Activated CD8-positive, alpha-beta T cell treated with anti-CD3 and anti-CD28 coated beads, Interleukin-2, amount 10 ng/mL, durations not matched to agents 7 days and 5 days (primary cell): ENCODE measurements at places on chromosomes 11 and 22. TPM values are rescaled to one million over a fixed set of nuclear protein-coding genes. Genes with fewer than 3 reads are reported as not detected.

GGTLC3 gene
- total RNA-seq: not detected

GGA1 gene
- 69.5 TPM for total RNA-seq

CAT gene
- 35.0 TPM for total RNA-seq

RIBC2 gene
- total RNA-seq: 13.5 TPM
